ENCODE measurements at places on chromosomes 11 and 22. TPM values are rescaled to one million over a fixed set of nuclear protein-coding genes. Genes with fewer than 3 reads are reported as not detected.

Gene REXO2
- total RNA-seq: 197 TPM

Gene CASP1
- 15.8 TPM for total RNA-seq

Gene YPEL1
- total RNA-seq: 1.9 TPM

Gene UBXN1
- 103 TPM for total RNA-seq

Gene KCNQ1OT1
- total RNA-seq: 6.4 TPM

Gene IMMP1L
- total RNA-seq: 13.5 TPM

Gene CASP5
- not detected for total RNA-seq

Gene LRRC74B
- total RNA-seq: not detected

Gene APOL5
- not detected for total RNA-seq

Gene HOATZ
- total RNA-seq: not detected

Gene UBASH3B
- 36.0 TPM for total RNA-seq

Gene POLDIP3
- total RNA-seq: 29.1 TPM

Gene FOLR3
- 0.78 TPM for total RNA-seq

Gene BIK
- not detected for total RNA-seq

Gene OR52I2
- total RNA-seq: not detected

Gene LRRC56
- 0.54 TPM for total RNA-seq

Gene OR52I1
- not detected for total RNA-seq

Gene PARVB
- 43.8 TPM for total RNA-seq

Gene CREB3L1
- total RNA-seq: 23.1 TPM

Gene UPK3A
- not detected for total RNA-seq

Gene PPP1R14B
- 126 TPM for total RNA-seq

Gene SIK3
- total RNA-seq: 31.0 TPM

Gene CST6
- total RNA-seq: 7.6 TPM

Gene SCN4B
- total RNA-seq: 0.52 TPM

Gene CELF1
- total RNA-seq: 98.0 TPM

Gene CDC42EP1
- 30.8 TPM for total RNA-seq

Gene GVQW3
- total RNA-seq: 3.3 TPM

Gene NRXN2
- total RNA-seq: 2.6 TPM

Gene RAG2
- not detected for total RNA-seq

Gene GDPD4
- total RNA-seq: not detected

Gene TNNT3
- not detected for total RNA-seq

Gene SMC1B
- under 0.01 TPM for total RNA-seq

Gene RAB39A
- total RNA-seq: not detected

Gene TLCD5
- 13.9 TPM for total RNA-seq

Gene GRM5
- not detected for total RNA-seq

Gene CRYBB2
- not detected for total RNA-seq

Gene RASL10A
- total RNA-seq: not detected

Gene INSC
- total RNA-seq: 0.97 TPM

Gene P2RX6
- total RNA-seq: 3.1 TPM

Gene TAF6L
- total RNA-seq: 10.8 TPM

Gene GNB1L
- total RNA-seq: 3.5 TPM

Gene NLRP14
- total RNA-seq: 0.13 TPM

Gene CD44
- 478 TPM for total RNA-seq

Gene MMP3
- 99.6 TPM for total RNA-seq

Gene SERPINH1
- total RNA-seq: 954 TPM

Gene CLDN5
- 0.13 TPM for total RNA-seq

Gene OR5M3
- not detected for total RNA-seq

Gene IGLL1
- not detected for total RNA-seq

Gene KRTAP5-4
- total RNA-seq: not detected

Gene HTR3A
- total RNA-seq: not detected

Gene OR5M11
- total RNA-seq: not detected

Gene ENTHD1
- under 0.01 TPM for total RNA-seq

Gene PHF21B
- not detected for total RNA-seq

Gene OR4A16
- total RNA-seq: not detected

Gene LRRN4CL
- 20.1 TPM for total RNA-seq

Gene CHRM4
- total RNA-seq: 0.22 TPM

Gene HARBI1
- 5.2 TPM for total RNA-seq
